ENCODE measurements at places on chromosomes 3 and 15.

DNA sequence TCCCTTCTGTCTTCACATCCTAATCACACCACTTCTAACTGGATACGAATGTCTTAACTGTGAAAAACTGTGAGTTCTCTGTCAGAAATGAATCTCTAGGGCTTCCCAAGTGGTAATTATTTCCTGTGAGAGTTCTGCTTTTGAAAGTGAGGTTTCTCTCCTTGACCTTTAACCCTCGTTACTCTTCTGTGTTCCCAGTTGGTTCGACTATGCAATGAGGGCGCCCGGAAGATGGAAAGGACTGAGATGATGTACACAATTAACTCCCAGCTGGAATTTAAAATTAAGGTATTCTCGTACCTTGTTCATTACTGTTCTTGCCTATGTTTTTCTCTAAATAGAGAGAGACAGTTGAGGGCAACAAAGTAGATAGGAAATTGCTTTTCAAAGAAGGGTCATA is 96.5 kb downstream of the ARHGEF26 start:
- DNase-seq: no peak

DNA sequence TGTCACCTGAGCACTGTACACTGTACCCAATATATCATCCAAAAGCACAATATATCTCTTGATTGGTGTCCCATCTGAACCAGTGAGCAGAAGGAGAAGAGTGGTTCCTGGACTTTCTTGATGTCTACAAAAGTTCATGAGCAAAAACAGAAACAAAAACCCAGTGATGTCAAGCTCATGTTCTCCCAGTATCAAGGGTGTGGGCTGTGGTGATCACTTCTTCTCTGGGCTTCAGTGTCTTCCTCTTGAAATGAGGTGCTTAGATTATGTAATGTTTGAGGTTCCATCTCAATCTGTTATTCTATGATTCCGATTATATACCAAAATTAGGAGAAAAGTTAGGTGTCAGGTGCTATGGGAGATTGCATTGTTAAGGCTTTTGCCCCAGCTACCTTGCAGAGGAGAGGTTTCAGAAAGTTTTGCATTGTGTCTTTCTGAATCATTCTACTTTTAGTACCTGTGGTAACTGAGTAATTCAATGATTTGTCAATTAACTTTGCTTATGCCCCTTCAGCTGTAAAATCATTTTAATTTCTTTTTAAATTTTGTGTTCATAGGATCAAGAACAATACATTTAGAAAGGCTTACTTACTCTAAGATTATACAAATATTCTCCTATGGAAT is 122.0 kb upstream of the EOMES start:
- DNase-seq: no peak

DNA sequence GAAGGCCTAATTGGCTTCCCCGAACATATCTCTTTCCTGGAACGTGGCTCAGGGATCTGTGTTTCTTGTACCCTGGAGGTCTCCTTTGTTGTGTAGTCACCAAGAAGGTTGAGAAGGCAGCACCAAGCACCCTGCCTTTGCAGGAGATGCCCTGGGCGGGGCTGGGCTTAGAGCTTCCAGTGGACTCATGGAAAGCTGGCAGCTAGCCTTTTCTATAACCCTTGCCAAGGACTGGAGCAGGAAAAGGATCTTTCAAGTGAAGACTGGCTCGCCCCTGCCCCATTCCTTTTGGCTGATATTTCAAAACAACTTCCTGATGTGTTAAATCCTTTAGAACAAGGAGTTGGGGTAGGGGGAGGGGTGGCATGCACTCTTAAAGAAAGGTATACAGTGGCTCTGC is 58.9 kb upstream of the EPHA6 start:
- no peak for DNase-seq

GRCh38 chr3:150328654-150329040 is 79.5 kb upstream of the TSC22D2 start:
- no peak for DNase-seq

- no peak for DNase-seq
Observed at GRCh38 chr3:65583188-65583587, 455.5 kb downstream of the MAGI1 start.

GRCh38 chr3:107650788-107651187 is 128.0 kb downstream of the BBX start:
- no peak for DNase-seq
